Right lung (tissue), 10 donors: ENCODE measurements at places on chromosomes 16 and 17.

GRCh38 chr17:31511195-31511578, 119.7 kb downstream of the RAB11FIP4 start:
- DNase-seq, result no peak

GRCh38 chr17:50659179-50659578, 24.5 kb downstream of the ABCC3 start:
- no peak for DNase-seq

- peak; percentile 35 for DNase-seq
Measured at GRCh38 chr16:89507214-89507833, 879 bp upstream of the SPG7 start.

- no peak for DNase-seq
Measured at GRCh38 chr17:62566996-62567578, 60.4 kb upstream of the MRC2 start.

- no peak for DNase-seq
Measured at GRCh38 chr16:72203401-72203800, 31.4 kb upstream of the PMFBP1 start.
